ENCODE measurements at places on chromosomes 11 and 22. TPM values are rescaled to one million over a fixed set of nuclear protein-coding genes. Genes with fewer than 3 reads are reported as not detected.

Gene GNAZ
- 2.7 TPM for total RNA-seq

DNA sequence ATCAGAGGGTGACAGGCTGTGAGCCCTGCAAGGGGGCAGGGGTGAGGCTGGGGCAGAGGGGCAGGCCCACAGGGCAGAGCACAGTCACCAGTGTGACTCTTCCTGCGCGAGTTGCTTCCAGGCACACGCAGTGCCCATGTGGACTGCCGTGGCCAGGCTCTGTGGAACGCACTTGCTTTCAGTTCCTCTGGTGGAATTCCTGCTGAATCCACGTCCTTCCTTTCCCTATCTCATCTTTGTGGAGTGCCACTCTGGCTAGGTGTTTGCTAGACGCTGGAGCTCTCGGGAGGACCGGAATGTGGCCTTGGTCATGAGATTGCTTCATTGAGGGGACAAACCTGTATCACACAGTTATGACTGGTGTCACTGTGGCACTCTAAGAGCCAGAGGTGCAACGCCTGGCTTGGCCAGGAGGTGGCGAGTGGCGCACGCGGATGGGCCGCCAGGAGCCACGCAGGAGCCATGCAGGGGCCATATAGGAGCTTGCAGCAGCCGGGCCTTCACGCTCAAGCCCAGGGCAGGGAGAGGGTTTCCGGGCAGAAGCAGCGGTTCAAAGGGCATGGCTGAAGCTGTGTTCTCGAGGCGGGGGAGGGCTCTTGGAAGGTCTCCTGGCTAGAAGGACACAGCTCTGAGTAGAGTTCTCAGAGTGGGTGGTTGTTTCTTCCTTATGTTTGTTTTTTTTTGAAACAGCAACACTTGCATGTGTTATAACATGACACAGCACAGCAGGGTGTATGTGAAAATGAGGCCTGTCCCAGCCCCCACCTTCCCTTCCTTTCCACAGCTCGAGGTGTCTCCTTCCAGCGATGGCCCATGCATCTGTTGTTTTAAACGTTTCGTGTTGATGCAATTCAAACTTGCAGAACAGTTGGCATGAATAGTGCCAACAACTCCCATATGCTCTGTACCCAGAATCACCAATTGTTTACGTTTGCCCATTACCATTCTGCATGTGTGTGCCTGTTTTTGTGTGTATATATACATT is 36.2 kb downstream of the TBC1D22A start:
- DNase-seq = peak; percentile 95

Gene HIKESHI
- total RNA-seq = 31.9 TPM

GRCh38 chr11:64056213-64056785 is 20.6 kb downstream of the FLRT1 start:
- DNase-seq = peak; percentile 65

DNA sequence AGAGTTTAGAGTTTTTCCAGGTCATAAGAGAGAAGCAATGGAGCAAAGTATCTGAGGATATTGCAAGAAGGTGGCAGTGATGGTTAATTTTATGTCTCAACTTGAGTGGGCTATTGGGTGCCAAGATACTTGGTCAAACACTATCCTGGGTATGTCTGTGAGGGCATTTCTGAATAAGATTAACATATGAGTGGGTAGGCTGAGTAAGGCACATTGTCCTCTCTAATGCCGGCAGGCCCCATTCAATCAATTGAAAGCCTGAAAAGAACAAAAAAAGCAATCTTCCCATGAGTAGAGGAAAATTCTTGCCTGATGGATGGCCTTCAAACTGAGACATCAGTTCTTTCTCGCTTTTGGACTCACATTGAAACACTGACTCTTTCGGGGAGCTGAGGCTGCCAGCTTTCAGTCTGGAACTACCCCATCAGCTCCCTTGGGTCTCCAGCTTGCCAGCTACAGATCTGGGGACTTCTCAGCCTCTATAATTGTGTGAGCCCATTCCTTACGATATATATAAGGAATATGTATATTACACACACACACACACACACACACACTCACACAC is 228.8 kb downstream of the BUD13 start:
- DNase-seq = no peak

Gene ZNHIT2
- total RNA-seq = 27.5 TPM

GRCh38 chr11:66973956-66974580 is 1.0 kb upstream of the C11orf86 start:
- DNase-seq = no peak

Gene C11orf97
- total RNA-seq = 13.8 TPM

DNA sequence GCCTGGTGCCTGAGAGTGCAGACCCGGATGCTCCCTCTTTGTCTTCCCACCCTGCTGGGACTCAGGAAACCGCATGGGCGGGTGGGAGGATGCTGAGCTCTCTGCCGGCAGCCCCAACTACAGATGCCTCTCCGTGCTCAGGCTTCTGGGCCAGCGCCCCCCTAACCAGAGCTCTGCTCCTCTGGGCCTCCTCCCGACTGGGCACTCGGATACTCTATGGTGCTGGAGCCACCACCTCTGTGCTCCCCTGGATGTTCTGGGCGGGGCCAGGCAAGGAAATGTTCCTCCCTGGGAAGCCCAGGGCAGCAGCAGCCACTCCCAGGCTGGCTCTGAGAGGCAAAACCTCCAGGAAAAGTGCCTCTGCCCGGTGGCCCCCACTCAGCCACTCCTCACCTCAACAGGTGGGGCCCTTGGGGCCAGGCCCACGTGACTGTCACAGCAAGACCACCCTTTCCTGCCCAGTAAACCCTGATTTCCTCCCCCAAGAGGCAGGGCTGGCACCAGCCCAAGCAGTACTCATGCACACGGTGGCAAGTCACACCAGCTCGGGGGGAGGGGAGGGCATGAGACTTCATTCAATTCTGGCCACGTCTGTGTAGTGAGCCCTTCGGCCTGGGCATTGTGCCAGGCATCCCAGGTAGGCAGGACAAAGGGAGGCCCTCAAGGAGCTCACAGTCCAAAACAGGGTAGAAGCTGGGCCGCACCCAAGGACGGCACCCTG is 54.7 kb upstream of the TCF20 start:
- DNase-seq = peak; percentile 23

DNA sequence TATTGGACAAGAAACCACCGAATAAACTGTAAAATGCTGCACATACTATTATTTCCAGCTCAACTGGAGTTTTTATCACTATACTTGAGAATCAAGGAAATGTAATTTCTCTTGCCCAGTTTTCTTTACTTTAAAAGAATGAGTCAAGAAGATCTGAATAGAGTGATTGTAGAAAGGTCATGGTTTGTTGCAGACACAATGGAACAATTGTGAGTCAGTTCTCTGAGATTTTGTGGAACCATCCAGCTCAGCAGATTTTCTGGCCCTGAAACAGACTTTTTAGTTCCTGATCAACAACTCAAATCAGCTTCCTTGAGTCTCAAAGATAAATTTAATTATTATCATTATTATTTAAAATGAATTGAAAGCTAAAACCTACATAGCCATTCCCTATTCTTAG is 1.3 kb downstream of the TCN1 start:
- no peak for DNase-seq

Gene ARHGAP8
- total RNA-seq = 29.0 TPM

GRCh38 chr11:45885274-45885920 is at the start of gene MAPK8IP1:
TSS of gene MAPK8IP1 (plus strand) at chr11:45885651. CDS start at chr11:45885821, 170 bp downstream.
- DNase-seq = peak; percentile 39

GRCh38 chr22:18947905-18948304 is 11.8 kb upstream of the PRODH start:
- DNase-seq = peak; percentile 72

- no peak for DNase-seq
Measured at GRCh38 chr11:26319906-26320305, 12.0 kb upstream of the ANO3 start.

DNA sequence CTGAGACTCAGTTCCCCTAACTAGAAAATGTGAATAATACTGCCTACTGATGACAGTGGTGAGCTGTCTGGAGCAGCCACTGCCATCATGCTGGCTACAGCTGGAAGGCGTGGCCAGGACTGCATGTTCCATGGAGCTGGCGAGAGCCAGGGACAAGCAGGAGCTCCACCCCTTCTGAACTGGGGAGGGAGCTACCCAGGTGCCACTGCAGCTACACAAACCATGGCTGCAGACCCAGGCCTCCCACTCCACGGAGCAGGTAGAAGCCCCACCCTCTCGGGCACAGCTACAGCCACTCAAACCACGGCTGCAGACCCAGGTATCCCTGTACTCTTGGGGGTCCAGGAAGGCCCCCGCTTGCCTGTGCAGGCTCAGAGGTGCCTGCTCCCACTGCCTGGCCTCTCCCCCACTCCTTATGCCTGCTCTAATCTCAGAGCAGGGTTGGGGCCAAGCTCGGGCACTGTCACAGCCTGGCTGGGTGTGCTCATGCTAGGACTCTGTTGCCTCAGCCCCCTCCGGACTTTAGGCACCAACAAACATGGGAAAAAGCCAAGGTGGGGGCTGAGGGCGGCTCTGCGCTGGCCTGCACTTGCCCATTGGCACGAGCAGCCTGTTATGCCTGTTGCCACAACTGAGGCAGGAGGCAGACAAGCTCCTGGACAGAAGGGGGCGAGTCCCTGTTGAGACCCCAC is 51.7 kb downstream of the RAB30 start:
- DNase-seq = peak; percentile 67

DNA sequence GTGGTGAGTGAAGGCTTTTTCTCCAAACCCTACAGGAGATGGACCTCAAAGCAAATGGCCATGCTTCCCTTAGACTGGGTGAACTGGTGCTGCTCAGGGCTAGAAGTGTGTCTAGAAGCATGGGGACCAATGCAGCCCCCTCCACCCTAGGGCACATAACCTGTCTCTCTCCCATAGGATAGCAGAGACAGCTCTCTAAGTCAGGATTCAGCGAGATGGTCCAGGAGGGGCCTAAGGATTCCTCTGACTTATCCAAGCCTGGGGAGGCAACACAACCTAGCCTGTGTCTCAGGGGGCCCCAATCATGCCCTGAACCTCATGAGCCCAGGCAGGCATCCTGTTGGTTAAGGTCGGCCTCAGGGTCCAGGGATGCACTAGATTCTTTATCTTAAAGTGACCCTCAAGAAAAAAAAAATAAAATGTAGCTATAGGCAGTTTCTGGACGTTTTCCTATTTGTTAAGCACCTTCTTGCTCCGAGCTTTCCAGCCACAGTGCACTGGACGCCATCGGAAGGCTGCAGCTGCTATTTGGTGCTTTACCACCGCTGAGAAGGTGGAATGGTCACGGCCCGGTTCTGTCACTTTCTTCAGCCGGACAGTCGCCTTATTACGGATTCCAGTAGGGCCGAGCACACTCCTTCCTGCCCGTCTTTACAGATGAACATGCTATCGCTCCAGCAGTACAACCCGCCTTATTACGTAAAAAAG is 5.0 kb upstream of the CCND1 start:
- DNase-seq = no peak

- DNase-seq = no peak
Measured at GRCh38 chr11:67178878-67179277, 59.8 kb downstream of the KDM2A start.

DNA sequence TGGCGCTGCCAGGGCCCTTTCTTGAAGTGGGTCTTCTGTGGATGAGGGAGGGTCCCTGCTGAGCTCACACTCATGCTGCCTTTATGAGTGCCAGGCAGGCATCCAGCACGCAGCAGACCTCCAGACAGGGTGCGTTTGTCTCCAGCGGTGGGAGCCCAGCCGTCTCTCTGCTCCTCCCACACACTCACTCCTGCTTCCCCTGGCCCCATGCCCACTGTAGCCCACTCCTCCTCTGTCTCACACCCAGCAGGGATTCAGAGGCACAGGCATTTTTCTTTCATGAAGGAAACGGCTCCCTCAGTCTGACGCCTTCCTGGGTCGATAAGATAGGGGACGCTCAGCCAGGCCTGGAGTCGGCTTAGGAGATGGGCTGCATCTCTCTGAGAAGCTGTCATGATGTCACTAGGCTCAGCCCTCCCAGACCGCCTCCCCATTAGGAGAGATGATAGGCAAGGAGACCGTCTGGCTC is 183.9 kb upstream of the NCAM1 start:
- no peak for DNase-seq

- DNase-seq = peak; percentile 60
Measured at GRCh38 chr22:45895436-45896152, 81.4 kb downstream of the WNT7B start.

- no peak for DNase-seq
Measured at GRCh38 chr11:132258875-132259274, 888.5 kb downstream of the NTM start.
